Stimulated activated CD4-positive, alpha-beta T cell treated with anti-CD3 and anti-CD28 coated beads, Interleukin-15, amount 100 ng/mL, for 1 hour (primary cell): ENCODE measurements at places on chromosomes 5 and 9.

DNA sequence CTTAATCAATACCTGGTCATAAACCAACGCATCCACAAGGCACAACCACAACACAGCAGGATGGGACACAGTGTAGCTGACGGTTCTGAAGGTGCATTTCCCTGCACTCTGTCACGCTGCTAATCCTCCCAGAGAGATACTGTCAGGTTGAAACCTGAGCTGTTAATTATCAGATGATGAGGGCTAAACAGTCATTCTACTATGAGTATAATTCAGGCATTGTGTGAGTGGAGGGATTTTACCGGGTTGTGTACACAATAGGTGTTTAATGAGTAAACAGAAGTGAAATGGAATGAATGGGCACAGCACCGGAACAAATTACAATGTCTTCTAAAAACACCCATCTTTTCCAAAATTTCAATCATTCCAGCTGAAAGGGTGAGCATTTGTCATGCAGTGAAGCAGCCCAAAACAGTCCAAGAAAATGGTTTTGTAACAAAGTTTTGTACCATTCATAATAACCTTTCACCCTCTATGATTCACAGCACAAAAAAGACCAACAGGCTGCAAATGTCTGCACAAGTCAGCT, 71.5 kb downstream of the ABCA1 start:
- DNase-seq: no peak

GRCh38 chr5:14379739-14380497, 201.7 kb upstream of the OTULINL start:
- no peak for DNase-seq

- no peak for DNase-seq
These were observed 112.0 kb upstream of the SELENOP start for GRCh38 chr5:42923710-42924109.

DNA sequence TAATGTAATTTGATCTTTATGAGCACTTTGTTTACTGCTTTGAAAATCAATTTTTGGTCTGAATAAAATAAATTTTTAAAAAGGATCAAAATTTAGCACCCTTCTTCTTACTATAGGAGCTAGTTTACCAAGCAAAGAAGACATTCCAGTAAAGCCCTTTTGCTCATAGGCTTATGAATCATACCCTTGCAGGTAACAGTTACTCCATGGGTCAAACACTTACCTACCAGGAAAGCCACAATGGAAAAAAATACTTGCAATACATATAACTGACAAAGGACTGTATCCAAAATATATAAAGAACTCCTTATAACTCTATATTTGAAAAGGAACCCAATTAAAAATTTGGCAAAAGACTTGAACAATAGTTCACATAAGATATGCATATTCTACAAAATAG, 66.6 kb downstream of the SHOC1 start:
- no peak for DNase-seq
